NCI-H1930 (cell line): ENCODE measurements at places on chromosomes 6 and 20.

GRCh38 chr6:1137849-1138248 lies 174.0 kb upstream of the FOXQ1 start:
- no peak for DNase-seq

DNA sequence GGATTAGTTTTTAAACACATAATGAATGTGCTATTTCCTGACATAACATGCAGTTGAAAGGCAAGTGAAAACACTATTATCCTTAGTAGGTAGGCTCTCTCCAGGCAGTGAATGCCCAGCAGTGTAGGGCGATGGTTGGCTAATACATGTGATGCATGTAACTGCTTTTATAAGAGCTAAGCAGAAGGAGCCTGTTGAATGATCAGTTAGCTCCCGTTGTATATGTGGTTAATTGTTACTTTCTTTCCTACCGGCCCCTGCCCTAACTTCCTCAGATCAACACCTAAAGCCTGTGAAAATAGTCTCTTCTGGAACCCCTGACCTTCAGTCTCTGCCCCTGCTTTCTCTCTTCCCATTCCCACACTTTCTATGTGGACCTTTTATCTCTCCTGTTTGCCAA lies 10.5 kb downstream of the SOX4 start:
- DNase-seq = no peak

DNA sequence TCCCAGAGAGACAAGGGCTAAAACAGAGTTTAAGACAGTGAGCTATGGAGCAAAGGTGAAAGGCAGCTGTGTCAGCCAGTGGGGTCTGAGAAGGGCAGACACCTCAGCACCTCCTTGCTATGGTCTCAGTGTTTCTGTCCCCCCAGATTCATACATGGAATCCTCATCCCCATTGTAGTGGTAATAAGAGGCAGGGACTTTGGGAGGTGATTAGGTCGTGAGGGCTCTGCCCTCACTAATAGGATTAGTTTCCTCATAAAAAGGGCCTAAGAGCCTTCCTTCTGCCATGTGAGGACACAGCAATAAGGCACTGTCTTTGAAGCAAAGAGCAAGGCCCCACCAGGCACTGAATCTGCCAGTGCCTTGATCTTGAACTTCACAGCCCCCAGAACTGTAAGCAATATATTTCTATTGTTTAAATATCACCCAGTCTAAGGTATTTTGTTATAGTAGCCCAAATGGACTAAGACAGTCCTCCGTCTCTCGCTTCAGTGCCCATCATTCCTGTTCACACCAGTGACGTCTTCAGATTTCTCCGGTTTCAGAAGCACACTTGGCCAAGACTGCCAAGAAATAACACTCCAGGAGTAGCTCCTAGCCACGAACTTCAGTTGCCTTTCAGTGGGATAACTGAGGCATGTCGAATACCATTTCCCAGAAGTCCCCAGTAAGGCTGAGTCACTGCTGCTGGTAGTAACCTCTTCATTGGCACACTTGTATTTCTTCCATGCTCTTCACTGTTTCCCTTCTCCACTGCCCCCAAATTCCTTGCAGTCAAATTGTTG lies 32.8 kb downstream of the SLC13A3 start:
- no peak for DNase-seq

DNA sequence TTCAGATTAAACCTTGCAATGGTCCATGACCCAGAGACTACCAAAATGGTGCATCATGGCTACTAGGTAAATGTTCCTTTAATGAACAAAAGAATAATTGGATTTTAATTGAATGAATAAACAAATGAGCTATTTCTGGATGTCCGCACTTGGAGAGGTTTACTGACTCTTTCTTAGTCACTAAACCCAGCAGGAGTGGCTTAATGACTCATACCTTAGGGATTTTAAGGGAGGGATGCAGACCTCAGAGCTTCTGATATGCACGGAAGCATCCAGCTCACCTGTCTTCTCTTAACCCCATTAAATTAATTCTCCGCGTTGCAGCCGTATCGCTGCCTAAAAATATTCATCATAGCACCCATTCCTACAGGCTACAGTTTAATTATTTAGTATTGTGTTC lies 970.0 kb upstream of the SLC35B3 start:
- no peak for DNase-seq

GRCh38 chr6:43627008-43627825 lies 1.8 kb downstream of the GTPBP2 start:
- no peak for DNase-seq

DNA sequence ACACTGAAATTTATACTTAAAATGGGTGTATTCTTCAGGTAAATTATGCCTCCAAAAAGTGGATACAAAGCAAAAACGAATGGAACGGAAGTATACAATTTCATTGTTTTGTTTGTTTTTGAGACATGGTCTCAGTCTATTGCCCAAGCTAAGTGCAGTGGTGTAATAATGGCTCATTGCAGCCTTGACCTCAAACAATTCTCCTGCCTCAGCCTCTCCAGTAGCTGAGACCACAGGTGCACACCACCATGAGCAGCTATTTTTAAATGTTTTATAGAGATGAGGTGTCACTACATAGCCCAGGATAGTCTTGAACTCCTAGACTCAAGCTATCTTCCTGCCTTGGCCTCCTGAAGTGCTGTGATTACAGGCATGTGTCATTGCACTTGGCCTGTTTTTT lies 122.2 kb downstream of the MAN1A1 start:
- DNase-seq = no peak

GRCh38 chr6:89596056-89596455 lies 42.5 kb downstream of the LYRM2 start:
- DNase-seq = no peak

GRCh38 chr6:82687855-82688254 lies 324.2 kb downstream of the TPBG start:
- no peak for DNase-seq

GRCh38 chr6:108543175-108543940 lies 17.4 kb upstream of the FOXO3 start:
- DNase-seq = no peak

GRCh38 chr6:159718634-159719033 lies 8.7 kb upstream of the WTAP start:
- no peak for DNase-seq

DNA sequence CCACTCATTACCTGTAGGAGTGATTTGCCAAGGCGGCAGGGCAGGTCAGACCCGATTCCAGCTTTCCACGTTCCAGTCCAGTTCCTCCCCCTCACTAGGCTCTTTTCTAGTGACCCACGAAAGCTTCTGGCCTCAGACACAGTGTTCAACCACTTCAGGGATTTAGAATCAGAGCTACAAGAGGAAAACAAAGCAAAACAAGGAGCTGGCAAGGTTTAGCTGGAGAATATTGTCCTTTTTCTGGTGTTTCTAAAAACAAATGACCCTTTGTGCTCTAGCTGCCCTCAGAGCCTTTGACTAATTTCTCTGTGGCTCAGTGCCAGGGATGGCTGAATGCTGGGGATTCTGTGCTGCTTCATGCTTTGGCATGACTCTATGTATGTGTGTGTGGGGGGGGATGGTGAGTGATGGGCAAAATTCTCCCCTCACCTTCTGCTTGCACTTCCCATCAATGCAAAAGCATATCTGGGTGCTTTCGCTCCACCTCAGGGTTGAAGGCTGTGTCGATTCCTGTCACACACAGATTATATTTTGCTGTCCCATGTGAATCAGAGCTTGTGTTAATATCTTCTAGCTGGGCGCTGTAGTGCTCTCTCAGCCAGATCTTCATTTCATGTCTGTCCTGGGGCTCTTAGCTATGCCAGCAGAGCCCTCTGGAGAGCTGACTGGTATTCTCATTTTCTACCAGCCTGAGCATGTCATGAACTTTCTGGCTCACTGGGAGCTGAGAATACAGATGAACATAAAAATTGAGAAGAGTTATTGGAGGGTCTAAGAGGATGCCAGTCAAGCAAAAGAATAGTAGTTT lies 19.3 kb upstream of the NEDD9 start:
- DNase-seq = no peak
